ENCODE measurements at places on chromosomes 1 and 21. TPM values are rescaled to one million over a fixed set of nuclear protein-coding genes. Genes with fewer than 3 reads are reported as not detected.

MIB2 gene
- 52.2 TPM for total RNA-seq

SAMD11 gene
- total RNA-seq = 1.6 TPM

ANGPTL7 gene
- total RNA-seq = 16.9 TPM

EFCAB7 gene
- 3.5 TPM for total RNA-seq

TMEM52 gene
- total RNA-seq = 0.74 TPM

PITHD1 gene
- 58.0 TPM for total RNA-seq

LCE2D gene
- not detected for total RNA-seq

IGFN1 gene
- 0.12 TPM for total RNA-seq

TMEM125 gene
- total RNA-seq = 1.0 TPM

MNDA gene
- 27.0 TPM for total RNA-seq

FOXO6 gene
- total RNA-seq = 0.31 TPM

CD1B gene
- not detected for total RNA-seq

LY9 gene
- 1.2 TPM for total RNA-seq

BARHL2 gene
- total RNA-seq = not detected

RUNX3 gene
- 6.7 TPM for total RNA-seq

ACP6 gene
- total RNA-seq = 15.1 TPM

VCAM1 gene
- 68.9 TPM for total RNA-seq

OR10K2 gene
- not detected for total RNA-seq

XCL1 gene
- total RNA-seq = not detected

CFHR5 gene
- total RNA-seq = not detected

EPHA10 gene
- total RNA-seq = not detected

ZRANB2 gene
- total RNA-seq = 57.0 TPM

LCE1C gene
- total RNA-seq = not detected

ZMYND12 gene
- total RNA-seq = 0.82 TPM

IVL gene
- total RNA-seq = not detected

CD52 gene
- 227 TPM for total RNA-seq

ZSWIM5 gene
- 1.5 TPM for total RNA-seq

PGBD5 gene
- 1.4 TPM for total RNA-seq

IL10 gene
- total RNA-seq = 10.9 TPM

SDC3 gene
- total RNA-seq = 38.1 TPM

GSTM5 gene
- total RNA-seq = 4.9 TPM

RGL1 gene
- total RNA-seq = 88.3 TPM

SLAMF6 gene
- 4.9 TPM for total RNA-seq
